ENCODE measurements at places on chromosomes 7 and 10.

DNA sequence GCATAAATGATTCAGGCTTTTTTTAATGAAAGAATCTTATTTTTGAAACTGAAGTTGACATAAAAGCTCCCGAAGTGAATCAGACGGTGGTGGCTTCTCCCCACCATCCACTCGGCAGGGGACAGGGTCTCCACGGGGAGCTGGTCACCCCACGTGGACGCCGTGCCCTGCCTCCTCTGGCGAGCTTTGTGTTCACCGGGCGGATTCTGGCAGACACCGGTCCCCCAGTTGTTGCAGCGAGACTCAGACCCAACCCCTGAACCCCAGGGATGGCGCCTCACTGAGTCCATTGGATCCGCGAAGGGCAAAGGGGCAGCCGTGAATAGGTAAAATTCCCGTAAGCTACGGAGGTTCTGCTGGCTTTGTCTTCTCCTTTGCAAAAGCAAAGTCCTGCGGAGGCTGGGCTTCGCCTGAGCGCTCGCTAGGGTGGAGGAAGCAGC is 38.4 kb downstream of the PTPRN2 start:
- DNase-seq, result no peak

- DNase-seq, result peak; percentile 77
These were observed 140.9 kb downstream of the ADCYAP1R1 start for GRCh38 chr7:31192986-31193385.

DNA sequence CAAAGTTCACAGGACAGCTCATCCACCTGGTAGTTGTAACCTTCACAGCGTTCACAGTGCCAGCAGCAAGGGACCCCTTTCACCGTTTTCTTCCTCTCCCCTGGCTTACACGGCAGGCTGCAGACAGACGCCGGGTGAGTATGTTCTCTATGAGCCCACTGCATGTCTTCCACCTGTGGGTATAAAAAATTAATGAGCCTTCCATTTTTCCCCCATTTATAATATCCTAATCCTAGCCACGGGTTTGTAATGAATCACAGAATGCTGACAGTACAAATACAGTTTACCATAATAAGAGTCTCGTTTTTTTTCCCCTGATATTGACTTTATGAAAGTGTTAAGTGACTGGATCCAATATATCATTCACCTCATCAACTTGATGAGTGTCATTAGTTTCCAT is 719.0 kb downstream of the GRM8 start:
- no peak for DNase-seq

DNA sequence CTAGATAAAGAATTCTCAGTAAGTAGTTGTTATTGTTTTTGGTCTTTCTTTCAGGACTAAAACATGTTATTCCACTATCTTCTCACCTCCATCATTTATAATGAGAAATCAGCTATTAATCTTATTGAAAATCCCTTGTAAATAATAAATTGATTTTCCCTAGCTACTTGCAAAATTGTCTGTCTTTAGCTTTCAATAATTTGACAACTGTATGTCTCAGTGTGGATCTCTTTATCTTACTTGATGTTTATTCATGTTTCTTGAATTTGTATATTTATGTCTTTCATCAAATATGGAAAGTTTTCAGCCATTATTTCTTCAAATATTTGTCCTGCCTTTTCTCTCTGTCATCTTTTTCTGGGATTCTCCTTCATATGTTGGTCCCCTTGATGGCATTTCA is 117.1 kb upstream of the ANTXRL start:
- no peak for DNase-seq

GRCh38 chr10:27537787-27538186 is 33.7 kb downstream of the RAB18 start:
- DNase-seq, result no peak

GRCh38 chr7:2670720-2671391 is 17.1 kb upstream of the AMZ1 start:
- DNase-seq, result peak; percentile 47

- DNase-seq, result no peak
These were observed 30.2 kb downstream of the CHN2 start for GRCh38 chr7:29224726-29225125.

DNA sequence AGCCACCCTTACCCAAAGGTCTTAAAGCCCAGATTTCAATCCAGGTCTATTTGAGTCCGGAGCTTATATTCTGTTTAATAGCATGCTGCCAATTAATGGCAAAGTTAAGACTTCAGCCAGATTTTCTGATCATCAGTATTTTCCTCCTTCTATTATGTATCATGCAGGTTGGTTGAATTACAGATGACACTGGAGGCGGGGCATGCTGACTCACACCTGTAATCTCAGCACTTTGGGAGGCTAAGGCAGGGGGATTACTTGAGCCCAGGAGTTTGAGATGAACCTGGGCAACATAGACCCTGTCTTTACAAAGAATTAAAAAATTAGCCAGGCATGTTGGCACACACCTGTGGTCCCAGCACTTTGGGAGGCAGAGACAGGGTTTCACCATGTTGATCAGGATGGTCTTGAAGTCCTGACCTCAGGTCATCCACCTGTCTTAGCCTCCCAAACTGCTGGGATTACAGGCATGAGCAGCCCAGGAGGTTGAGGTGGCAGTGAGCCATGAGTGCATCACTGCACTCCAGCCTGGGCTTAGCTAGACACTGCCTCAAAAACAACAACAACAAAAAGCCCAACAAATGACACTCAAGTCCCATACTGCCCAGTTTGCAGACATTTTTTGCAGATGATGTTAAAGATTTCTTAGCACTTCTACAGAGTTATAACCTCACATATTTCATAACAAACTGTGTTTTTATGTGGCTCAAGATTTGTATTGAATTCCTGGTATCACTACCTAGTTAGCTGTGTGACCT is 62.5 kb downstream of the MCU start:
- DNase-seq, result no peak

- DNase-seq, result no peak
These were observed 23.0 kb downstream of the TMEM120A start for GRCh38 chr7:75971309-75971960.

DNA sequence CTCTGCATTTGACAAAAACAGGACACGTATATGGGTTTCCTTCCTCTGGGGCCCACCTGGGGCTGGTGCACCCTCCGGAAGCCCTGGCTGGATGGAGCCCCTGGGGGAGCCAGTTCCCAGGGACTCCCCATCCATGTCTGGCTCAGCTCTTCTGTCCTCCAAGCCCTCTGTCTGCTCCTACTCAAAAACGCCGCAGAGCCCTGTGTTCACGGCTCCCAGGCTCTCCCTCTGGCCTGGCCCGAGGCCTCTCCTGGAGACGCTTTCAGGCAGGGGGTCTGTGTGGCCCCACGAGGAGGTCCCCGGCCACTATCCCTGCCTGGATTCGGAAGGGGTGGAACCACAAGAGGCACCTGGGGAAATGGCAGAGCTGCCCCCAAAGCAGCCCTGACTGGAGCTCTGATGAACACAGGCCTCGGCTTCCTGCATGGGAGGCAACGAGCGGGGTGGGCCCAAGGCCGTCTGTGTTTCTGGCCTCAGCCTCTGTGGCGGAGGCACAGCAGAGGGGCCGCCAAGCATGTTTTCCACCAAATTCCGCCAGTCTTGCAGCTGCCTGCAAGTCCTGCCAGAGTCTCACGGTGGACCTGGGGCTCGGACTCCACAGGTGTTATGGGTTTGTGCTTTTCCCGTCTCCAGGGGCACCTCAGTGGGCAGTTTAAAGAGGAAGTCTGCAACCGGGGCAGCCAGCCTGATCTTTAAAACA is 22.6 kb upstream of the INPP5A start:
- no peak for DNase-seq

DNA sequence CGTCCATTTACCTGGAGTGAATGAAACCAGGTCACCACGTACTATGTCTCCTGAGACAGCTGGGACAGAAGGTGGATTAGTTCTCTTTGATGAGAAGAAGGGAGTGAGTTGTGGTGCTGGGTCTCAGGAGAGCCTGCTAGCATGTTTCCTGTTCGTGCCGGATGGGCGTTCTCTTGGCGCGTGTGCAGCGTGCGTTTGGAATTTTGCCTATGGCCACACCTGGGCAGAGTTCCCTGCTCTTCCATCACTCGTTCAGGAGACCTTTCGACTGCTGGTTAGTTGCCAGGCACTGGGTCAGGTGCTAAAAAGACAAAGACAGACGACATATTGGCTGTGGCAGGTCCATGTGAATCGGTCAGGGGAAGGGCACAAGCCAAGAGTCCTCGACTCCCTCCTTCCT is 90.3 kb downstream of the TRRAP start:
- DNase-seq, result no peak

DNA sequence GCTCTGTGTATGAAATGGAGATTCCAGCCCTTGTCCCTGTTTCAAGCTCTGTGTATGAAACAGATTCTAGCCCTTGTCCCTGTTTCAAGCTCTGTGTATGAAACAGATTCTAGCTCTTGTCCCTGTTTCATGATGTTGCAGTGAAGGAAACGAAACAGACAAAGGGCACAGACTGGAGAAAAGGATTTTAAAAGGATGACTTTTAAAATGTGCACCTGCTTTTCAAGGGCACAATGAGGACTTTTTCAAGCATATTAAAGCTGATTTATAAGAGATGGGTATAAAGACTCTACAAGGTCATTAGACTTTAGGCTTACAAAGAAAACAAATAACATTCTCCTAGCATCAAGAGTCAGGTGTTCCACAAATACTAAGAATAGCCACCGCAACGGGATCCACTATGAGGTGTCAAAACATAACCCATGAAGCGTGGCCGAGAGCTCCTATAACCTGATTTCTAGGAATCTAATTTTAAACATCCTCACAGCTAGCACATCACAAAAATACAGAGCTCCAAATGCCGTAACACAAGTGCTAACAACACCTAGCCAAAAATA is 29.0 kb downstream of the DIP2C start:
- DNase-seq, result no peak

- no peak for DNase-seq
These were observed 268.9 kb downstream of the PLXDC2 start for GRCh38 chr10:20085115-20085514.

- DNase-seq, result no peak
These were observed at the start of gene PON1 for GRCh38 chr7:95324431-95324830. PON1 (minus strand) TSS chr7:95324532; CDS start chr7:95324475, 57 bp downstream.
